ENCODE measurements at places on chromosomes 7 and 10. TPM values are rescaled to one million over a fixed set of nuclear protein-coding genes. Genes with fewer than 3 reads are reported as not detected.

Gene GRID2IP
- total RNA-seq: not detected

Gene NKX1-2
- total RNA-seq: 0.02 TPM

Gene FRAT1
- total RNA-seq: 1.6 TPM

Gene SCART1
- 0.47 TPM for total RNA-seq

Gene SAP25
- not detected for total RNA-seq

Gene RTKN2
- total RNA-seq: 7.3 TPM

Gene PRLHR
- total RNA-seq: not detected

Gene GAD2
- total RNA-seq: not detected

Gene CYP3A4
- not detected for total RNA-seq

Gene KDM7A
- 0.49 TPM for total RNA-seq

Gene SPDYE9
- total RNA-seq: not detected

Gene ZNF365
- 2.6 TPM for total RNA-seq

Measured in H4 (cell line).